Cardiac fibroblast (primary cell): ENCODE measurements at places on chromosomes 11 and 22.

- DNase-seq, result no peak
These were observed 13.6 kb downstream of the CCKBR start for GRCh38 chr11:6273188-6273587.

DNA sequence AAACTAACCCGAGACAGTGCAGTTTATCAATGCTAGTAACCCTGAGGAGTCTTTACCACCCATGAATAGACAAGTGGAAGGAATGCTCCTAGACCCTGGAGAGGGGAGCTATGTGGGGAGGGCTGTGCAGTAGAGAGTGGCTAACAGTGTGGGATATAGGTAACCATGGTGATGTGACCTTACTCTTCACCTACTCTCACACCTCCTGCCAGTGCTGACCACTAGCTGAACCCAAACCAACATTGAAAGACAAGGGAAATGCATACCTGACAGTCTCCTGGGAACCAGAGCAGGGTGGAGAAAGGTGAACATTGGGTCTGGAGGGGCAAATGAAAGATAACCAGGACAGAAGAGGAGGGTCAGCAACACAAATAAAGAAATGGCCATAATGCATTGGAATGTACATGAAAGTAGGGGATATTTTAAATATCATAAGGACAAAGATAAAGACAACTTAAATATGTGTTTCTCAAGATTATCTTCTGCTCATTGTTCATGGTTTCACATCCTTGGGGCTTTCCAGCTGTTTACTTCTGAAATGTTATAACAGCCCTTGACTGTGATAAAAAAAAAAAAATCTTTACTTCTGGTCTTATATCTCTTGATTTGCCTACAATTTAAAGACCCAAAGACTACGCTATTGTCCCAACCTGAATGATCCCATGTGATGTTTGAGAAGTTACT, 983.3 kb upstream of the TENM4 start:
- no peak for DNase-seq

GRCh38 chr22:25518000-25518663, 46.3 kb upstream of the GRK3 start:
- no peak for DNase-seq

DNA sequence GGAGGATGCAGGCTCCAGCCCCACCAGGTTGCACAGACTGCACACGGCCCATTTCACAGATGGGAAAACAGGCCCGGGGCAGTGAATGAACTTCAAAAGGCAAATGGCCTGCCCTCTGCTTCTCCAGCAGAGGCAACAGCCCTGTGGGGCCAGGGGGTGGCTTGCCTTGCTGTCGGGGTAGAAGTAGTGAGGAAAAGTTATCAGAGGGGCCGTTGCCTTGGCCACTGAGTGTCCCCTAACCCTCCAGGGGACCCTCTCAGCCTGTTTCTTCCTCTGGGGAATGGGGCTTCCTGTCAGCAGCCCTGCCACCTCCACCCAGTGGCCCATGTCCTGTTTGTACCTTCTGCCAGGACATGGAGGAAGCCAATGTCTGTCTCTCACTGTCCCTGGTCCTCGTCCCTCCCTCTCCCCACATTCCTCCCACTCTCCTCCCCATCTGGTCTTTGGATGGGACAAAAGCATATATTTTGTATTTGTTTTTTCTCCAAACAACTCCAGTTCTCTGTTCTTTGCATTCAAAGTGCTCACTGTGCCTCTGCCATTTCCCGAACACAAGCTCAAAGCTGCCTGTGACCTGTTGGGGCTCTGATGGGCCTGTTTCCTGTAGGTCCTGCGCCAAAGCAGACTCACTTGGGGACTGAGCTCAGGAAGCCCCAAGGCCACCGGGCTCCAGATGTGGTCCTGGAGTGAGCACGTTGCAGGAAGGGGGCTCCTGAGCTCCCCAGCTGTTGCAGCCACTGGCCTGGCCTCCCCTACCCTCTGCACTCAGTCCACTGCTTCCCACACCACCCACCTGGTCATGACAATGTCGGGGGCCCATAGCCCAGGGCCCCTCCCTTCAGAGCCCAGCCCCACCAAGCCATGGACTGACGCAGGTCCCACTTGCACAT, 9.5 kb downstream of the MAP4K2 start:
- DNase-seq, result no peak

GRCh38 chr11:96221244-96222070, 121.5 kb downstream of the MAML2 start:
- no peak for DNase-seq

GRCh38 chr11:15055620-15056356, 17.6 kb upstream of the CALCB start:
- DNase-seq, result no peak
